ENCODE measurements at places on chromosomes 12 and 14. TPM values are rescaled to one million over a fixed set of nuclear protein-coding genes. Genes with fewer than 3 reads are reported as not detected.

Gene AKAP3
- polyA plus RNA-seq, result 0.08 TPM

Gene USP15
- 449 TPM for polyA plus RNA-seq

Gene DDN
- polyA plus RNA-seq, result not detected

Gene CARMIL3
- not detected for polyA plus RNA-seq

Gene B4GALNT3
- 0.10 TPM for polyA plus RNA-seq

Gene ASB2
- 3.3 TPM for polyA plus RNA-seq

Gene RASSF9
- not detected for polyA plus RNA-seq

Gene GPR65
- 5.0 TPM for polyA plus RNA-seq

Gene DPF3
- polyA plus RNA-seq, result 0.33 TPM

Gene USP5
- polyA plus RNA-seq, result 30.4 TPM

Gene MGP
- polyA plus RNA-seq, result not detected

Gene FIGNL2
- 0.52 TPM for polyA plus RNA-seq

Gene MAPK1IP1L
- 44.8 TPM for polyA plus RNA-seq

Gene VRTN
- not detected for polyA plus RNA-seq

Gene LRIG3
- not detected for polyA plus RNA-seq

Gene RFX4
- not detected for polyA plus RNA-seq

Gene LMNTD1
- not detected for polyA plus RNA-seq

Gene LIN7A
- polyA plus RNA-seq, result 8.0 TPM

Gene HAL
- 22.3 TPM for polyA plus RNA-seq

Gene PRPF39
- 3.3 TPM for polyA plus RNA-seq

Gene ANG
- 55.7 TPM for polyA plus RNA-seq

Gene KERA
- polyA plus RNA-seq, result not detected

Gene MYG1
- 49.3 TPM for polyA plus RNA-seq

Gene CFAP54
- polyA plus RNA-seq, result not detected

Gene HOXC4
- not detected for polyA plus RNA-seq

Gene CMKLR1
- polyA plus RNA-seq, result 11.6 TPM

Gene SLC25A21
- not detected for polyA plus RNA-seq

Gene OLR1
- polyA plus RNA-seq, result 0.99 TPM

Gene CCDC197
- not detected for polyA plus RNA-seq

Gene LMO3
- polyA plus RNA-seq, result not detected

Gene NPFF
- not detected for polyA plus RNA-seq

Gene BLTP3B
- 42.5 TPM for polyA plus RNA-seq

Gene FSCB
- not detected for polyA plus RNA-seq

Gene PPFIBP1
- polyA plus RNA-seq, result 0.79 TPM

Gene JKAMP
- polyA plus RNA-seq, result 49.7 TPM

Gene NGB
- polyA plus RNA-seq, result not detected

Gene SLC6A12
- polyA plus RNA-seq, result 5.7 TPM
